Endothelial cell of coronary artery (primary cell): ENCODE measurements at places on chromosomes 4 and X. TPM values are rescaled to one million over a fixed set of nuclear protein-coding genes. Genes with fewer than 3 reads are reported as not detected.

The RBM46 gene
- total RNA-seq = not detected in 2 replicates

The PNCK gene
- 0.09 TPM in 1 of 2 replicates, not detected in the other for total RNA-seq

The SASH3 gene
- not detected in 2 replicates for total RNA-seq

The ANK2 gene
- total RNA-seq = 1.5 and 1.7 TPM in 2 replicates

The CXCL13 gene
- total RNA-seq = not detected in 2 replicates
